ENCODE measurements at places on chromosomes 12 and 14. TPM values are rescaled to one million over a fixed set of nuclear protein-coding genes. Genes with fewer than 3 reads are reported as not detected.
A peak's percentile ranks its signal among the peaks of the same experiment; 100 is the strongest.

DNA sequence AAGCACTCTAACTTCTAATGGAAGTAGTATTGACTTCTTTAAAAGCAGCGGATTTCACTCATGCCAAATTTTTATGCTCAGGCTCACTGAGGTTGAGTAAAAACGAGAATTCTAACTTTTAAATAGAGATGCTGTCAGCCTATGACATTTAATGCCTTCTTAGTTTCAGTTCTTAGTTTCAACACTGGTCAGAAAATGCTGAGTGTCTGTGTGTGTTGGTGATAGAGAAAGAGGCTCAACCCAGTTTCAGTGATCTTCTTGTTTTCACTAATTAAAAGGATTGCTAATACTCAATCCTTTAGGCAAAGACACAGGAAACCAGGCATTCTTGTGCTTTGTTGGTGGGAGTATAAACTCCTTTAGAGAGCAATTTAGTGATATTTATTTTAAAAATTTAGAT, 31.0 kb downstream of the PEBP1 start:
- DNase-seq, result no peak

DNA sequence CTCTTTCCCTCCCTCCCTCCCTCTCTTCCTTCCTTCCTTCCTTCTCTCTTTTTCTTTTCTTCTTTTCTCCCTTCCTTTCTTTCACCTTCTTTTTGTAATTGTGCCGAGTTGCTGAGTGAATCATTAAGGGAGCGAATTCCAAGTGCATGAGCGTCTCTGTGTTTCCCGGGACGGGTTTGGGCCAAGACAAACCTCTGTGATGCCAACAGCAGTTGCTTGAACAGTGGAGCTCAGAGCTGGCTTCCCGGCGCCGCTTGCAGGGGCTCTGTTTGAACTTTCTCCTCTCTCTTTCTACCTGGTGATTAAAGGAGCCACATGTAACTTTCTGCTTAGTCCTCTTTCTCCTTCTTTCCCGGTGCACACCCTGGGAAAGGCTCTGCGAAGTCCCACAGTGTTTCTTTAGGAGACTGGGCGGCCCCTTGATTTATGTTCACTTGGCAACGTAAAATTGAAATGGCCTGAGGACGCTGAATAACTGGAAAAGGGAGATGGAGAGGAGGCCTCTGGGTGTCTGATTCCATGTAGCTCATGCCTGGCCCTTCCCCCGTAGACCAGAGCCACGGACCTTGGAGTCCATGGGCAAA, 33.7 kb upstream of the MAP1LC3B2 start:
- peak; percentile 51 for DNase-seq

DNA sequence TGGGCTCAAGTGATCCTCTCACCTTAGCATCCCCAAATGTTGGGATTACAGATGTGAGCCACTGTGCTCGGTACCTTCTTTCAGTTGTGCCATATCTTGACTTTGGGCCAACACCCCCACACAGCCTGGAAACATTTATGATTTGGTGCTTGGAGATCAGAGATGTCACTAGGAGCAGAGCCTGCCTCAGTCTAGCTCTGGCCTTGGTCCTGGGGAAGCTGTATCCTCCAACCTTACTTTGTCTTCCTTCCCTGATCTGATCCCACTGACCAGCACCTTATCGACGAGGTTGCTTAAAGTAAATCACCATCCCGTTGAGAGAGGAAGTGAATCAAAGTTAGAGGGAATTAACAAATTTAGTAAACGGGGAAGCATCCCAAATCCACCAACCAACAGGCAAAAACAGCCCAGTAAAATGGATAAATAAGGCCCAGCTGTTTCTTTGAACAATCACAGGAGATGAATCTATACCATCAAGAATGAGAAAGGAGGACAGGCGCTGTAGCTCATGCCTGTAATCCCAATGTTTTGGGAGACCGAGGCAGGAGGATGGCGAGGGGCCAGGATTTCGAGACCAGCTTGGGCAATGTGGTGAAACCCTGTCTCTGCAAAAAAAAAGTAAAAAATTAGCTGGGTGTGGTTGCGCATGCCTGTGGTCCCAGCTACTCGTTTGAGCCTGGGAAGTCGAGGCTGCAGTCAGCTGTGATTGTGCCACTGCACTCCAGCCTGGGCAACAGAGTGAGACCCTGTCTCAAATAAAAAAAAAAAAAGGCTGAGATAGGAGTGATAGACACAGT, 3.4 kb downstream of the PLBD2 start:
- no peak for DNase-seq

DNA sequence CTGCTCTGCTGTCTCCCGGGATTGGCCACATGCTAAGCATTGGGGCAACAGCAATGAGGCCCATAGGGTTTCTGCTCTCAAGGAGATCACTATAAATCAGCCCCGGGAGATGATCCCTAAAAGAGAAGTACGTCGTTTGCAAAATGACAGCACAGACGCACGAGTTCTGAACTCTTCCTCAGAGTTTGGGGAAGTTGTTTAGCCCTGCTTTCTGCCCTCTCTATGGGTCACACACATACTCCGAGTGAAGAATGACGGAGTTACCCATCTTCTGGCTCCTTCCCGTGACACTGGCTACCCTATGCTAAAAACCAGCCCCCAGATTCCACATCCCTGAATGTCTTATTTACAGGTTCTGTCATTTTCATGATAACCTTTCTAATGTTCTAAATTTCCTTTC, 258.0 kb upstream of the PLEKHG7 start:
- DNase-seq, result peak; percentile 38

DNA sequence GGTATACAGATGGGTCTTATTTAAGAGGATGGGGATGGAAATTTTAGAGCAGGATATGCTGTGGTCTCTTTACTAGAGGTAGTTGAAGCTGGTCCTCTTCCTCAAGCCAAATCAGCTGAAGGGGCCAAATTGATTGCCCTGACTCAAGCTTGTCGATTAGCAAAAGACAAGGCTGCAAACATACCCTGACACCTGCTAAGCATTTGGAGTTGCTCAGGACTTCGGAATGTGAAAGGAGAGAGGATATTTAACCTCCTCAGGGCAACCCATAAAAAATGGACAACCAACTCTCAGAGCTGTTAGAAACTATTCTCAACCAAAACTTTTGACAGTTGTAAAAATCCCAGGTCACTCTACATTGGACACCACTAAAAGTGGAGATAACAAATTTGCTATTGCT, 15.6 kb downstream of the PTGDR start:
- no peak for DNase-seq

GRCh38 chr12:42804928-42805327, 215.4 kb upstream of the PRICKLE1 start:
- no peak for DNase-seq

- no peak for DNase-seq
Observed at GRCh38 chr12:98417266-98417665, 98.1 kb upstream of the TMPO start.

- no peak for DNase-seq
Observed at GRCh38 chr14:105473033-105473676, 1.5 kb upstream of the CRIP2 start.

- DNase-seq, result no peak
Observed at GRCh38 chr12:3158851-3159465, 81.8 kb downstream of the TSPAN9 start.

GRCh38 chr12:117209626-117210025, 19.4 kb upstream of the FBXO21 start:
- no peak for DNase-seq

The ZNF385A gene
- 11.4 TPM for total RNA-seq

Measured in mucosa of gallbladder (tissue), 1 donor.